HT1080 (cell line): ENCODE measurements at places on chromosomes 7 and 10. TPM values are rescaled to one million over a fixed set of nuclear protein-coding genes. Genes with fewer than 3 reads are reported as not detected.

FAM13C gene
- total RNA-seq, result 2.8 and 3.1 TPM in 2 replicates

TMEM139 gene
- total RNA-seq, result not detected in 2 replicates

DNA sequence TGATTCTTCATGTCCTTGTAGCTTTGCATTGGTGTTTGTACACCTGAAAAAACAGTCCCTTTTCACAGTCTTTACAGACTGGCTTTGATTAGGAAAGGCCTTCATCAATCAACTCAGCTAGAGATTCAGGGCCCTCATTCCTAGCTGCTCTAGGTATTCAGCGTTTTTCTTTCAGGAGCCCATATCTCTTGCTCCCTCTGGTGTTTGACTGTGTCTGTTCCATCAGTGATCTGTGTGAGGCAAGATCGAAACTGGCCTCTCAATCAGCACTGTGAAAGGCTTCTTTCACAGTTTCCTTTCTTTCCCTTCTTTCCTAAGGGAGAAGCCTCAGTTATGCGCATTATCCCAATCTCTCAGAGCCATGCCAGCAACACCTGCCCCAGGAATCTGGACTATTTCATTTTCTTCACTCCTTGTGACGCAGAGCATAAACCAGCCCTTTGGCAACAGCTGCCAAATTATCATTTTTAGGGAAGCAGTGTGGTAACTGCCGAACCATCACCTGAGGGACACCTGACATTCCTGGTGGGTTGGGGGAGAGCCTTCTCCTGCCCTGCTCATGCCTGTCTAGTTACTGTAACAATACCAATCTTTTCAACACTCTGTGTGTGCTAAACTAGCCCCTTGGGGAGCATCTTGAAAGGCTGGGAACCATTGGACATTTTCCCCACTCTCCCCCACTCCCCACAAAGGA lies 75.7 kb upstream of the CCDC71L start:
- DNase-seq, result peak; percentile 73

DNA sequence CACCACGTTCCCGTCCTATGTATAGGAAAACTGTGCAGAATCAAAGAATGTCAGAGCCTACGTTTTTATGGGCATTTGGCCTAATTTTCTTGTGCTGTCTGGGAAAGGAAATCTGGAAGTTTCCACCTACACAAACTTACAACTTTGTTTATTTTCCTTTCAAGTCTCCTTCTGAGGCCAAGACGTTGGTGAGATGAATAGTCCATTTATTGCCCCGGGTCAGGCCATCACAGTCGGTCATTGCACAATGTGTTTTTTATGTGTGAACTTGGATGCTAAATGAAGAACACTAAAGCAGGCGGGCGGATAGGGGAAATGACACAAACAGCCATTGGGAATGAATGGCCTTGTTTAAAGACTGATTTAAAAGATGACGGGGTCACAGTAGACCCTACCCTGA lies 38.6 kb downstream of the TRIL start:
- no peak for DNase-seq

GRCh38 chr7:31033674-31034300 lies 18.3 kb upstream of the ADCYAP1R1 start:
- no peak for DNase-seq

MAT1A gene
- total RNA-seq, result 0.13 and 0.94 TPM in 2 replicates

DNA sequence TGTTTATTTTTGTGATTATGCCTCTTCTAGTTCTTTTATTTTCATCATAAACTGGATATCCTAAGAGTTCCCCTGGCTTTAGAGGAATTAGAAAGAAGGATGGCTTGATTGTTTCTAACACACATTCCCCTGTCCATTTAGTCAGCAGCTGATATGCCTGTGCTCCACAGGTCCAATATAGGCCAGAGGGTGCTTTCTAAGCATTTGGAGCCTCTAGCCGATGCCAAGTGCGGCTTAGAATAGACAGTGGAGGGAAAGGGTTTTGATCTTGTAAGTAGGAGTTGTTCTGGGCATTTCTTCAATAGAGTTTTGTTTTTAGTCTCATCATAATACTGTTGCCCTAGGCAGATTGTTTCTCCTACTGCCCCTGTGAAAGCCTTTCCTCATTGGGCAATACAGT lies 6.6 kb downstream of the CYP3A43 start:
- no peak for DNase-seq

DNA sequence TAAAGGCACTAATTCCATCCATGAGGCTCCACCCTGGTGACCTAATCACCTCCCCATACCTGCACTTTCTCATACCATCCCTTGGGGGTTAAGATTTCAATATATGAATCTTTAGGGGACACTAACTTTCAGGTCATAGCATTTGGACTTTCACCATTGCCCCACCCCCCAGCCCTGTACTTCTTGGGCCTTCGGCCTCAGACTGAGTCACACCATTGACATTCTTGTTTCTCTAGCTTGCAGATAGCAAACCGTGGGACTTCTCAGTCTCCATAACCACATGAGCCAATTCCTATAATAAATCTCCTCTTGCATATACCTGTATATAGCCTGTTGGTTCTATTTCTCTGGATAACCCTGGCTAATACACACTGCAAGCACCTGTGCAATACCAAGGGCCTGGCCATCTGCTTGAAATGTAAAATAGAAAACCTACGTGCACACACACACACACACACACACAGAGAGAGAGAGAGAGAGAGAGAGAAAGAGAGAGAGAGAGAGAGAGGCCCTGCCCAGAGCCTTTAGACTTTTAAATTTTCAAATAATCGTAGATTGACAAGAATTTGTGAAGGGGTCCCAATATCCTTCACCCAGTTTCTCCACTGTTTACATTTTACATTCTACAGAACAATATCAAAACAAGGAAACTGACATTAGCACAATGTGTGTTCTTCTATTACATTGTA lies 25.3 kb downstream of the ANXA8 start:
- peak; percentile 75 for DNase-seq

TDRD1 gene
- not detected in 2 replicates for total RNA-seq

DNA sequence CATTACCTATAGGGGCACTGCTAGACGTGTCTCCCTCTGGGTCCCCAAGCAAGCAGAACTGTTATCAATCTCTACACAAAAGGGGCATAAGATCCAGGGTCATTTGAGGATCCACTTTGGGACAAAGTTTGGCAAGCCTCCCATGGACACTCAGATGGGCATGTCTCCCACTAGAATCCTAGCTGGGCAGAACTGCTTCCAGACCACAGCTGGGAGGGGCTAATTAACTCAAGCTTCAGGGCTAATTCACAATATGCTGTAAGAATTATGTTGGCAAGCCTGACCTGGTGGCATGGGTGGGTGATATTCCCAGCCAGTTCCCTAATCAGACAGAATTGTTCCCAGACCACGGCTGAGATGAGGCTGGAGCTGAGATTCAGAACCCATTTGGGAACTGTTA lies 738.4 kb upstream of the FZD8 start:
- no peak for DNase-seq

DNA sequence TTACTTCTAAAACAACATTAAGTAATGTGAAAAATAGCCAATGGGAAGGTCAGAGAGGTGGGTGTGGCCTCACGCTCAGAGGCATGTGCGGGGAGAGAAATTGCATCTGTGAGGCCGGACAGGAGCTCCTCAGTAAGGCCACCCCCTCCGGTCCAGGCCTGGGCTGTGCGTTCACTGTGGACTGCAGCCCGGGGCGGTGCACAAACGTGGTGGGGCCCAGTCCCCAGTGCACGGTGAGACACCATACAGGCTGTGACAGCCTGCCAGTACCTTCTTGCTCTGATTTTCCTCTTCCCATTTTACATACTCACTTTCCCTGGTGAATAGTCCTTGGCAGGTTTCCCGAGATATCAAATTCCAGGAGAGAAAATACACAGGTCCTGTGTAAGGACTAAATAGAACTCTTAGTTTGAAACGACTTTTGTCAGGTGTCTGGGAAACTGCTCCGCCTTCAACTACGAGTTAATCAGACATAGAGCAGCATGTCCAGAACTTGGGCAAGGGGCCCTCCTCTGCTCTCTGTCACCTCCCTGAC lies 174.1 kb upstream of the MKI67 start:
- DNase-seq, result no peak

DNA sequence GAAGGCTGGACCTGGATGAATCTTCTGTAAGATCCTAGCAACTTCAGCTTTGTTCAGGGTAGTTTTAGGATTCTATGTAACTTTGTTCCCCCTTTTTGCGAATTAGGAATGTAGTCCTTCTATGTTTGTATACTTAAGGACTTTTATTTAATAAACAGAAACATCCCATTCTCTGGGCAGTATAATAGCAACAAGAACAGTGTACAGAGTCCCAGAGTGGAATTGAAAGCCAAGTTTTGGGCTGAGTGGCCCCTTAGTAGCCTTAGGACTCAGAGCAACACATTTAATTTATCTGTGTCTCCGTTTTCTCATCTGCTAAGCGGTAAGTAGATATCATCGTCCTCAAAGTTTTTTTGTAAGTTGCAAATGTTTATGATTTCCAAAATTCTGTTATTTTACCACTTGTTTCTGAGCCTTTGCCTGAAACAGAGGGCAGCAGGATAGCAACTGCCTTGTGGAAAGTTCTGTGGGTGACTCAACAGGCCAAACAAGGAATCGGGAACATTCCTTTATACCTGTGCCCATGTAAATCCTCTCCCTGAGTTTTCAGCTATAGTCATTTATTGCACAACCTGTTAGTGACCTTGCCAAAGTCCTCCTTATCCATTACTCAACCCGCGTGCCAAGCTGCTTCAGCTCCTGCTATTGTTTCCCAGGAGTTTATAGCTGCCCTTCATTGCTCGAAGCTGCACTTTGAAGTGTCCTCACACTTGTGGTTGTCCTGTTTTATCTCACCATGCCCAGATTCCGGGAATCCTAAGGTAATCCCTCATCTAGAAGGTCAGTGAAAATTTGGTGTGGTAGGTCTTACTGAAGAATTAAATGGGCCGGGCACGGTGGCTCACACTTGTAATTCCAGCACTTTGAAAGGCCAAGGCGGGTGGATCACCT lies 199.1 kb upstream of the AHR start:
- DNase-seq, result peak; percentile 52

GRCh38 chr7:122487131-122487530 lies 182.6 kb upstream of the FEZF1 start:
- DNase-seq, result peak; percentile 5

GRCh38 chr7:34189031-34189430 lies 283.7 kb downstream of the BMPER start:
- no peak for DNase-seq

ASB10 gene
- total RNA-seq, result not detected in 2 replicates

- peak; percentile 76 for DNase-seq
These were observed 55.4 kb upstream of the MET start for GRCh38 chr7:116616555-116617059.

DNA sequence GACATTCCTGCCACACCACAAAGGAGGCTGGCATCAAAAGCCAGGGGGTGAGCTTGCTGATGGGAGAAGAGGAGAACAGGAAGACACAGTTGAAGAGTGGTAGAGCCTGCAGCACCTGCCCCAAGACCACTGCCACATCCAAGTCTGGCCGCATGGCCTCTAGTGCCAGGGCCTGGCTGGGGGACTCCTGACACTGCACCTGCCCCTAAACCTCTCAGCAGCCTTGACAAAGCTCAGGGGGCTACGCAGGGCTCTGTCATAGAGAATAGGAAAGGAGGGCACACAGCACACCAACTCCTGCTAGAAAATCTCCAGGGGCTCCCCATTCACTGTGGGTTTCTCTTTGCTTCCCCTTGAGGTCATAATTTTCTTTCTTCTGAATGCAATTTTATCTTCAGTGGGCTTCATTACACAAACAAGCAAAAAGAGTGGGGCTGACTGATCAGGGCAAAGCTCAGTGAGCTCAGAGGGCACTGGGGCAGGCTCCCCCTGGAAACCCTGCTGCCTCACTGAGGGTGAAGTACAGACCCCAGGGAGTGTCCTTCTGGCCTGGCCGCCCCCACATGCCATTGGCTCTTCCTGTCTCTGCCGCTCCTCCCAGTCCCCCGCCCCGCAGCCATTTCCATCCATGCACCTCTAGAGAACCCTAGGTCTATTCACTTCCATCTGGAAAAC lies 37.2 kb downstream of the VOPP1 start:
- no peak for DNase-seq

GRCh38 chr7:106568002-106568679 lies 92.8 kb downstream of the CCDC71L start:
- no peak for DNase-seq

NXPH1 gene
- total RNA-seq, result not detected in 2 replicates

SPDYE1 gene
- total RNA-seq, result not detected in 2 replicates

GRCh38 chr10:14549496-14549895 lies 218.8 kb upstream of the FRMD4A start:
- no peak for DNase-seq

- peak; percentile 97 for DNase-seq
These were observed 90.2 kb downstream of the SH3PXD2A start for GRCh38 chr10:103765168-103765567.

WDR86 gene
- not detected in 2 replicates for total RNA-seq

DNA sequence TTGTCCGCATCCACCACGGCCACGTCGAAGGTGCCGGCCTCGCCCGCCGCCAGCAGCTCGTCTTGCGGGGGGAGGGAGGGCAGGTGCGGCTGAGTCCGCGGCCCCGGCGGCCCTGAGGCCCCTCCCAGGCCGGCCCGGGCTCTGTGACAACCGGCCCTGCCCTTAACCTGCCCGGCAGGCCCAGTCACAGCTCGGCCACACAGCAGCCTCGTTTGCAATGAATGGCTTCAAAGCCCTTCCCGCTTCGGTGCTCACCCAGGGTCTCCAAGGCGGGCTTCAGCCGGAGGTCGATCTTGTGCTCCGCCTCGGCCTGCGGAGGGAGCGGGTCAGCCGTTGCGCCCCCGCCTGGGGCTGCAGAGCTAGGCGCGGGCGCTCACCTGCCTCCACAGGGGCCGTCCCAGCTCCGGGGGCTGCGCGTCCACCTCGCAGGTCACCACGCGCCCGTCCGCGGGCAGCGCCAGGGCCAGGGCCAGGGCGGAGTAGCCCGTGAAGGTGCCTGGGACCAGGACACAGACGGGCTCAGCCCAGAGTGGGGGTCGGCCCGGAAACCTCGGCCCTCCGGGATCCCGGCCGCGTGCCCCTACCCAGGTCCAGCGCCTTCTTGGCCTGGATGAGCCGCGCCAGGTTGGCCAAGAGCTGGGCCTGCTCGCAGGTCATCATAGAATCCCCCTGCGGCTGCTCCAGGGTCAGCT lies 928 bp downstream of the COMTD1 start:
- DNase-seq, result no peak

DNA sequence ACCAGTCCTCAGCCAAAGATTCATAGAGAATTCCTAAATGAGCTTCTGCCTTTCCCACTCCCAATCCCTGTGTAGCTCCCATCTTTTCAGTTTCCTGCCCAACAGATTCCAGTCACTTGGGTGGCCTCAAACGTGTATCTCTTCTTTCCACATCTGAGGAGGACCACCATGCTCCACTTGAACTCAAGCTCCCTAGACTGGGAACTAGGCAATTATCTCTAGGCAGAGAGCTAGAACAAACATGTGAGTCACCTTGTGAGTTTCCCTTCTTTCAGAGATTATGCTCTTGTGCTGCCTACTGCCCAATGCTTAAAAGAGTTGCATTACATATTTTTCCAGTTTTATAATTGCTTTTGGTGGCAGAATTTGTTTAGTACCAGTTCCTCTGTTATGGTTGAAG lies 178.0 kb downstream of the MDFIC start:
- DNase-seq, result peak; percentile 73

NPFFR1 gene
- not detected in 2 replicates for total RNA-seq

SNX8 gene
- 16.7 and 19.9 TPM in 2 replicates for total RNA-seq

GRCh38 chr10:62699148-62699547 lies 105.4 kb upstream of the ADO start:
- DNase-seq, result no peak
